ENCODE measurements at places on chromosomes 16 and 17.

- peak; percentile 99 for DNase-seq
Observed at GRCh38 chr17:78375401-78376151, 2.9 kb upstream of the PGS1 start.

GRCh38 chr16:86934581-86935375 lies 356.4 kb downstream of the FOXL1 start:
- no peak for DNase-seq

- no peak for DNase-seq
Observed at GRCh38 chr17:20122254-20122879, 113.2 kb downstream of the SPECC1 start.

DNA sequence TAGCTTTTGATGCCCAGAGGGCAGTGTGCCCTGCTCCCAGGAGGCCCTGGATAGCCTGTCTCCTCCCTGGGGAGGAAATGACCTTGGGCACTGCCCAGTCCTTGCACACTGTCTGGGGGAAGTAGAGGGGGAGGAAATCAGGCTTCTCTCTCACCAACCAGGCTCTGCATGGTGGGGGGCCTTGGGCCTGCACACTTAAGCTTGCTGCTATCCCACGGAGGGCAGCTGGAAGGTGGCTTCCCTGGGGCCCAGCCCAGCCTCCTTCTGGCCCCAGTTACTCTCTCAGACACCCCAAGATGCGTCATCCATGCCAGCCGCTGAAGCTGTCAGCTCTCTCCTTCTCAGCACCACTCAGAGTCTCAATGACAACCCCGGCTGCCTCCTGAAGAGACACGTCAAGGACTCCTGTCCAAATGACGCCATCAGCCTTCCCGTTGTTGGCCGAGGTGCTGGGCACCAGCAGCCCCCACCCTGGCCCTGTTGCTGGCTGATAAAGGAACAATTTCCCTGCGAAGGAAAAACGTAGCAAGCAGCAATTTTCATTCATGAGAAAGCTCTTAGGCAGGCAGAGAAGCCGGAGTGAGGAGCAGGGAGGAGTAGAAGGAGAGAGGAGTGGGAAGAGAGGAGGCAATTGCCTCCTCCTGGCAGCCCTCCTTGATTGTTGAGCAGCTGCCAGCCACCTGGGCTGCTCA lies 95.5 kb downstream of the SDK2 start:
- no peak for DNase-seq

DNA sequence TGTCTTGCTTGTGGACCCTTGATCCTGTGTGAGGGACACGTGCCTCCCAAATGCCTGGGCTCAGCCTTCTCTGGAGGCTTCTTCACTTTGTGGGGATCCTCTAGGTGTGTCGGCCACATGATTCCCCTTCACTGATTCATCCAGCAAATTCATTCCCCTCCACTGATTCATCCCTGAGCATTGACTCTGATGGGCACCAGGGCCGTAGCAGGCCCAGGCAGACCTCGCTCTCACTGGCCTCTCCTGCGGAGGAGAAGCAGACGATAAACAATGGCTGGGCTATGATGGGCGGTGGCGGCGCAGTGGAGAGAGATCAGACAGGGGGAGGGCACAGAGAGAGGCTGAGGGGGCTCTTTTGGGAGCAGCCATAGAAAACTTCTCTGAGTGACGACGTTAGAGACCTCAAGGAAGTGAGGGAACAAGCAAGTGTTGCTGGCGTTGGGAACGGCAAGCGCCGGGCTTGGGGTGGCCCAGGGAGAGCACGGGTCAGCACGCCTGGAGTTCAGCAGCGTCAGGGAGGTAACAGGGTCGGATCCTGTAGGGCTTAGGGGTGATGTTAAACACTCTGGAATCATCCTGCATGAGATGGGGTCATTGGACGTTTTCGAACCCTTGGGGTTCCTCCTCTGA lies 17.5 kb upstream of the RPTOR start:
- DNase-seq, result no peak

DNA sequence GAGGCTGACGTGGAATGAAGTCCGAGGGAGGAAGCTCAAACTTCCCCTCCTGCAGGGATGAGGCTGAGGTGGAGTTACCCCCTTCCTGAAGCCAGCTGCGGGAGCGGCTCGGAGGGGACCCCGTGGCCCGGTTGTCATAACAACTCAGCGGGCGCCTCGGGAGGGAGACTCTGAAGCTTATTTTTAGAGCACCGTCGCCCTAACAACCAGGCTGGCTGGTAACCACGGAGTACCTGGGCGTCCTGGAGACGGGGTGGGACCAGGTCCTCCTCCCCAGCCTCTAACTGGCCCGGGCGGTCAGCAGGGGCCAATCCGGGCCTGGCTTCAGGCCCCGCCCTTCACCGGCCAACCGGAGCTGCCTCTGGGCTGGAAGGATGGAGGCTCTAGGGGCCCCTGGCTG lies 27.7 kb downstream of the NECAB2 start:
- DNase-seq, result no peak

DNA sequence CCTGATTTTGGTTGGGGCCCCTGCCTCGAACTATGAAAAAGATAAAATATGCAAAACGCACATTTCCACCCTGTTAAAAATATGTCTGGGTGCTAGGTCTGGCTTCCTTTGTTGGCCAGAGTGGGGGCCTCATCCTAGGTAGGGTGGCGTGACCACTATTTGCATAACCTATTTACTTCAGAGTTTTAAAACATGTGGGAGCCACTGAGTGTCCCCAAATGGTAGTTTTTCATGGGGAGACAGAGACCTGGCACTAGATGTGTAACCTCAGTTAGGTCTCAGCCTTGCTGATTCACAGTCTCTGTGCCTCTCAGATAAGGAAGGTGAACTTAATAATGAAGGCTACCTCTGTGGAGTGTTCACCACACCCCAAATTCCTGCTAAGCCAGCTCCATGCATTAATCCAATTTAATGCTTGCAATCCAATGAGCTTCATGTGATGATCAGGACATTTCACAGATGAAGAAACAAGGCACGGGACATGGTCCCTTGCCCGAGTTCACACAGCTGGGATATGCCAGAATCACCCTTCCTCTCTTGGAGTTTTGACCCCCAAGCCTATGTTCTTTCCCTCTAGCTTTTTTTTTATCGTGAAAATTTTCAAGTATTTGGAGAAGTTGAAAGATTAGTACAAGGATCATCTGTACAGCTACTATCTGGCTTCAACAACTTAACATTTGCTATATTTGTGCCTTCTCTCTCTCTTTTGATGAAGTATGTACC lies 103.4 kb downstream of the IRF8 start:
- no peak for DNase-seq

DNA sequence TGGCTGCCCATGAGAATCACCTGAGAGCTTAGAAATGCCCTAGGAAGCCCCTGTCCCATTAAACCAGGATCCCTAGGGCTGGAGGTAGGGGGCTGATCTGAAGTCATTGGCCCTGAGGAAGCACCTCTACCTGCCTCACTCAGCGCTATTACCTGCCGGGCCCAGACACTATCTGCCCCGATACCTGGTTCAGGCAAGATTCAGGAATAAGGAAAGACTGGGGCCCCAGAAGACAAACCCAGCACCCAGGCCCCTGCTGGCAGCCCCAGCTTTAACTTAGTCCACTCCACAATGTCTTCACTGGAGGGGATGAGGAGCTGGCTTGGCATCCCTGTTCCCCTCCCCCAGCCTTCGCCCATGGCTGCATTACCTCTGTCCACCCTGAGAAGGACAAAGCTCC lies 126.3 kb downstream of the GAS7 start:
- DNase-seq, result no peak

- DNase-seq, result no peak
Observed at GRCh38 chr16:48433850-48434530, 48.8 kb upstream of the SIAH1 start.

DNA sequence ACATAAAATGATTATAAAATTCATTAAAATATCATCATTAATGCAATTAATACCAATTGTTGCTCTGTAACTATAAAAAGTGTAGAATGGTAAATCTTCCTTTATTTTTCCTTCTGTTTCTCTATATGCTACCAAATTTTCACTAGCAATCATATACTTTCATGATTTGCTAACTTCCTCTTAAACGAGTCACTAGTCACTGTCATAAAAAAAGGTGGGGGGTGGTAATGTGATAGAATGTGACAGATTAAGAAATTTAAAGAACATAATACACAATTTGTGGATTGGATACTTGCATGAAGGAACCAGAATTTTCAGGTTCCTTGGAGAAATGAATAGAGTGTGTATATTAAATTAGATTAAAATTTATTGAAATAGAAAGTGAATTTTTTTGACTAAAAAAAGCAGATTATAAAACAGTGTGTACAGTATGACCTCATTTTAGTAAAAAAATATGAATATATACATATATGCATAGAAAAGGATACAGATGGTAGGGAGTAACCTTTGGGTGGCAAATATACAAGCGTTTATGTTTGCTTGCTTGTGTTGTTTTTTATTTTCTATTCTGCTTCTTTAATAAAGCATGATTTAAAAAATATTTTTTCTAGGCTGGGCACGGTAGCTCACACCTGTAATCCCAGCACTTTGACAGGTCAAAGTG lies 56.7 kb upstream of the C17orf78 start:
- DNase-seq, result no peak

GRCh38 chr17:46193151-46193625 lies at the start of gene KANSL1:
Gene KANSL1 (minus strand): TSS chr17:46193429. CDS start chr17:46172143, 21,286 bp downstream.
- DNase-seq, result peak; percentile 96

GRCh38 chr16:77877712-77878347 lies 89.5 kb downstream of the VAT1L start:
- peak; percentile 89 for DNase-seq

- no peak for DNase-seq
Observed at GRCh38 chr17:80262775-80263244, 2.2 kb downstream of the RNF213 start.

- no peak for DNase-seq
Observed at GRCh38 chr16:30358990-30359870, 4.1 kb upstream of the CD2BP2 start.

- DNase-seq, result no peak
Observed at GRCh38 chr17:64066716-64067115, 46.3 kb upstream of the ICAM2 start.

- no peak for DNase-seq
Observed at GRCh38 chr16:66440271-66440802, 13.2 kb downstream of the BEAN1 start.

GRCh38 chr17:56257075-56257474 lies 103.8 kb downstream of the ANKFN1 start:
- DNase-seq, result no peak

DNA sequence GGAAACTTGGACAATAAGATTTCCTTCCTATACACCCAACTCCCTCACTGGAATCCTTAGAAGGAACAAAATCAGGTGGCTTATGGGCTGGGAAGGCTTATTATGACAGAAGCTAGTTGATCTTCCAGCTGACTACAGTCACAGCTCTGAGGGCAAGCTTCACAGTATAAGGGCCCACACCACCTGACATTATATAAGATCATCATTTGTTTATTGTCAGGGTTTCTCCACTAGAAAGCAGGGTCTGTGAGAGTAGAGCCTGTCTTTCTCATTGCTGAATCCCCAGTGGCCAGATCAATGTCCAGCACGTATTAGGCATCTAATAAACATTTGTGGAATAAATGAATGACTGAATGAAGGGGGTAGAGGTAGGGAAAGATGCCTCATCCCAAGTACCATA lies 57.8 kb upstream of the PHOSPHO1 start:
- DNase-seq, result no peak

GRCh38 chr16:82183004-82183397 lies 13.0 kb upstream of the MPHOSPH6 start:
- DNase-seq, result no peak

DNA sequence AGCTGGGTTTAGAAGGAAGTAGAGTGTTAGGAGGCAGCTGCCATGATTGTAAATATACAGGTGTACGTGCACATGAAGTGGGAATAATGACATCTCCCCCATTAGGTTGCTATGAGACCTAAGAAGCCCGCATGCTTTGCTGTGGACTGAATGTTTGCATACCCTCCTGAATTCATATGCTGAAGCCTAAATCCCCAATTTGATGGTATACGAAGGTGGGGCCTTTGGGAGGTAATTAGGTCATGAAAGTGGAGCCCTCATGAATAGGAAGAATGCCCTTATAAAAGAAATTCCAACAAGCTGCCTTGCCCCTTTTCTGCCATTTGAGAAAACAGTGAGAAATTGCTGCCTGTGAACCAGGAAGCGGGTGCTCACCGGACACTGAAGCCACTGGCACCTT lies 44.0 kb downstream of the CCDC182 start:
- DNase-seq, result no peak

DNA sequence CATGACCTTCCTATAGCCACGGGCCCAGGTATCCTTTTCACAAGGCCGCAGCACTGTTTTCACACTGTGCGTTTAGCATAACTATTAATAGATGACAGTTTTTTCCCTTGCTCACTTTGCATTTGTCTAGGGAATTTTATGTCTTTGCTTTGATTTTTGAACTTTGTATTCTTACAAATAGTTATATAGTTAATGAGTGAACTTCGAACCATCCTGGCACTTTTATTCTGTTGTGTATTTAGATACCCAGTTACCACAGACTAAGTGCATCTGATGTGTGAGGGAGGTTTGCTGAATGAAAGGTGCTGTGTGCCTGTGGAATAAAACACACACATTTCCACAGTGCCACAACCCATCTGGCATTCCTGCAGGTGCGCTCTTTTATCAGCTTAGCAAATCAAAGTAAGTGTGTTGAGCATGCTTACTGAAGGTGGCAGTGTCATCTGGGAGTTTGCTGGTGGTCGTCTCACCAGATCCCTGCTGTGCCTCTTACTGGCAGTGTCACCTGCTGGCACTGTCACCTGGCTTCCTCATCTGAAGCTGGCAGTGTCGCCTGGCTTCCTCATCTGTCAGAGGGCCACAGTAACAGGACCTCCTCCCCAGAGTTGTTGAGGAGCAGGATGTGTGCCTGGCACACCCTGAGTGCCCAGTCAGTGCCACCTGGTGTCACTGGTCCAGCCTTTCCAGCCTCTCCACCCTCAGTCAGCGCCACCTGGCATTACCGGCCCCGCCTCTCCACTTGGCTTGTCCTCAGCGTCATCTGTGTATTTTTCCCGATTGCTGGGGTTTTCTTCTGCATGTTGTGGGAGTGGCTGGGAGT lies 37.6 kb downstream of the USP10 start:
- no peak for DNase-seq

All from mesenchymal stem cell (in vitro differentiated cells and primary cell).